ENCODE measurements at places on chromosomes 1 and 21. TPM values are rescaled to one million over a fixed set of nuclear protein-coding genes. Genes with fewer than 3 reads are reported as not detected.

GRCh38 chr1:244391761-244392160 is 59.9 kb downstream of the ADSS2 start:
- no peak for DNase-seq
- no peaks in the 10 kb centered on the region for H3K36me3 ChIP-seq
- H3K27me3 ChIP-seq = no peaks in the 10 kb centered on the region
- H3K4me3 ChIP-seq = no peak overlapping the region

- no peaks in the 10 kb centered on the region for H3K36me3 ChIP-seq
- no peak for DNase-seq
- no peak overlapping the region for H3K27ac ChIP-seq
- H3K4me1 ChIP-seq = peaks cover 6% of the 10 kb centered on the region
- H3K4me3 ChIP-seq = no peak overlapping the region
- peaks cover 88% of the 10 kb centered on the region for H3K27me3 ChIP-seq
These were observed 518 bp upstream of the SHE start for GRCh38 chr1:154502744-154503115.

DNA sequence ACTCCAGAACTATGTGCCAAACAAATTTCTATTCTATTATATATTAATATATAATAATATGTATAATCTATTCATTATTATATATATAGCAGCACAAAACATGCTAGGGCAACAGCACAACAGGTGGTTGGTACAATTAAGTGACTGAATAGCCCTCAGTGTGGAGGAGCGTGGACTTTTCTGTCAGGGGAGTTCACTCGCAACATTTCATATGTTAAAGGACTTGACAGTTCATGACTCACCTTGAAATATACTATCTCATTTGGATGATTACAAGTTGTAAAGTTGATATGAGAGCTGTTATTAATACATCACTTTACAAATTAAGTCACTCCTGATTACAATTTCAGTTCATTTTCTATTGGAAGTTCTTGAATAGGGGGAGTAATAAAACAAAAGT is 178.4 kb downstream of the LHX8 start:
- no peak overlapping the region for H3K27ac ChIP-seq
- H3K36me3 ChIP-seq = no peaks in the 10 kb centered on the region

- no peaks in the 10 kb centered on the region for H3K36me3 ChIP-seq
- DNase-seq = no peak
- H3K4me3 ChIP-seq = no peak overlapping the region
- no peak overlapping the region for H3K27ac ChIP-seq
These were observed 29.4 kb downstream of the PTGFR start for GRCh38 chr1:78520216-78520615.

DNA sequence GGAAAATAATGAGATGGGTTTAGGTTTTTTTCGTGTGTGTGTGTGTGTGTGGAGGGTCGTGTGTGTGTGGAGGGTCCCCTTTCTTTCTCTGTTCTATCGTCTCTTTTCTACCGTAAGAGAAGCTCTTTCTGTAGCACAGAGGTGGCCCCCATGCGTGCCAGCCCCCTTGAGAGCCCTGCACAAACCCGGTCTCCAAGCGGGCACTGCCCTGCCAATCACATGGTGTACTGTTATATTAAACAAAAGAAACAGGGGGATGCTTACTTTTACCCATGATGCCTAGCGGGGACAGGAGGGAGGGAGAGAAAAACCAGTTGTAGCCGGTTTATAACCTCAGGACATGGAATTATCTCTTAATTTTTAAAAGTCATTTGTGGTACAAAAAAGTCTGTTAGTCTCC is 41.0 kb downstream of the GATAD2B start:
- H3K27me3 ChIP-seq = no peaks in the 10 kb centered on the region
- peak overlapping the region; percentile 67 for H3K27ac ChIP-seq

DNA sequence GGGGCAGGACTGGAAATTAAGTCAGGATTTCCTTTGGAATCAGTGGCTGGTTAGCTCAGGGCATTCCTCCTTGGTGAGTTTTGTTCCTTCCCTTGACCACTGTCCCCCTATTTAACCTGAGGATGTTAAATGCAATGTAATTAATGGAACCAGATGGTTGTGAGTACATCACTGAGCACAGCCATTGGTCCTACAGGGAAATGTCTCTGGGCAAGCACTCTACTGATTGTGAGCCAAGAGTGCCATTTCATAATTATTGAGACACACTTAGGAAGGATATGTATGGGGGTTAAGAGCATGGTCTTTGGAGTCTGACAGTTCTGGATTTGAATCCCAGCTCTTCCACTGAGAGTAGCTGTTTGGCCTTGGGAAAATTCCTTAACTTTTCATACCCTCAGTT is 74.4 kb downstream of the SPAG17 start:
- H3K27ac ChIP-seq = no peak overlapping the region
- H3K36me3 ChIP-seq = no peaks in the 10 kb centered on the region
- DNase-seq = no peak
- H3K4me1 ChIP-seq = no peaks in the 10 kb centered on the region
- no peaks in the 10 kb centered on the region for H3K27me3 ChIP-seq

- peaks cover 20% of the 10 kb centered on the region for H3K4me1 ChIP-seq
- peaks cover 42% of the 10 kb centered on the region for H3K36me3 ChIP-seq
- peak overlapping the region; percentile 83 for H3K4me3 ChIP-seq
- H3K27me3 ChIP-seq = no peaks in the 10 kb centered on the region
- DNase-seq = peak; percentile 33
These were observed 642 bp downstream of the RSRP1 start for GRCh38 chr1:25246600-25247023.

DNA sequence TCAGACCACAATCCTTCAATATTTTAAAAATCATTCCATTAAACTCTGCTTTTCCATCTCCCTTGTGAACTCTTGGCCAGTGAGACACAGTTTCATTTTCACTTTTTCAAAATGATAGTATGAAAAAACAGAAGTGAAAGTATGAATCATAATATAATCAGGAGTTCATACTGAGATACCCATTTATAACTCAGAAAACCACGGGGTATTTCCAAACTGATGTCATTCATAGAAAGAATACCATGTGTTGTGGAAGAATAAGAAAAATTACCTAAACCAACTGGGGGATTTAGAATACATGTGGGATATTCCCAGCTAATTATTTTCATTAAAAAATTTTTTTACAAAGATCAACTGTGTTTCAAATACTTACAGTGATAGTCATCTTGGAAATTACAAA is 149.9 kb downstream of the MRPL39 start:
- no peaks in the 10 kb centered on the region for H3K4me1 ChIP-seq
- H3K27ac ChIP-seq = no peak overlapping the region
- peak; percentile 11 for DNase-seq
- no peaks in the 10 kb centered on the region for H3K36me3 ChIP-seq
- no peak overlapping the region for H3K4me3 ChIP-seq

DNA sequence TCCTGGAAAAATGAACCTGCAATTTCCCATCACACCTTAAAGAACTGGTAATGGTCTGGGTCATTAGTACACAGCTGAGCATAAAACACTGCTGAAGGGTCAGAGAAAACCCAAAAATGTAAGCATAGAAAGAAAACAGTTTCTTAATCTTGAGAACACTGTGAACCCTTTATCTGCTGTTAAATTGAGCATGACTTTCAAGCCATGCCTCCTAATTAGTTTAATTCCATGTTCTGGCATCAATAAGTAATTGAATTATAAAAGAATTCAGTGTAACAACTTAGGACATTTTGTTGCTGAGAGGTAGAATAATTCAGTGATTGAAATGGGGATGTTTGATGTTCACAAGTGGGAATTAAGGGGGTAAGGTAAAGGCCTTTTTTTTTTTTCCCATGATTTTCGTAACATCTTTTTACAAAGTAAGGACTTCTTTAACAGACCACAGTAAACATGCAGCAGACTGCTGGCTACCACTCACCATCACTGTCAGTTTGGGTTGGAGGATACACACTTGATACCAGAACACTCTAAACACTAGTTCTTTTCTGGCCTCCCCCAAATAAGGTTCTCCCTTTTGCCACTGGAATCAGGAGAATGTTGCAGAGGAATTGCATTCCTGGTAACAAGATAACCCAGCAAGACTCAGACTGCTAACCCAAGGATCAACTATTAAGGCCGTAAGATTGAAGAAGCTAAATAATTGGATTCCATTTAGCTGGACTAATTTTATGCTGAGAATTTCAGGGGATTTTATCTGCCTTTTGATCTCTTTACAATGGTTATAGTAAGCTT is 3.0 kb downstream of the RWDD3 start:
- no peak overlapping the region for H3K4me3 ChIP-seq
- H3K4me1 ChIP-seq = peaks cover 43% of the 10 kb centered on the region
- no peak for DNase-seq
- no peak overlapping the region for H3K27ac ChIP-seq
- no peaks in the 10 kb centered on the region for H3K27me3 ChIP-seq

The LIPI gene
- 123 TPM for total RNA-seq

The GPATCH2 gene
- total RNA-seq = 14.2 TPM

The PGLYRP4 gene
- total RNA-seq = not detected

All from A673 (cell line).